ENCODE measurements at places on chromosomes 12 and 14.

DNA sequence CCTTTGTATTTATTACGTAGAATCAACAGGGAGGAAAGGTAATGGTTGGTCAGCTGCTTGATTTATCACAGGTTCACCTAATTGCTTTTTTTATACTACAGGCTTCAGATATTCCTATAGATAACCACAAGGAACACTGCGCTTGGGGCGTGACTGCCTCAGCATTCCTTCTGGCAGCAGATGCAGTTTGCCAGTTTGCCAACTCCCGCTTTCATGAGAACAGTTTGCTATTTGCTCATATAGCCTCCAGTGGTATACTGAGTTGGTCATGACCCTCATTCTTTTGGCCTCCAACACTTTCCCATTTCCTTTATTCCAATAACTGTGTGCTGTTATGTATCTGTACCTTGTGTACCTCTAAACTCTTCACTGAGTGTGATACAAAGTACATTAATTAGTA is 38.6 kb upstream of the ACSM4 start:
- no peaks in the 10 kb centered on the region for H3K27me3 ChIP-seq
- no peaks in the 10 kb centered on the region for H3K4me1 ChIP-seq
- no peak overlapping the region for H3K4me3 ChIP-seq
- no peak overlapping the region for H3K27ac ChIP-seq
- no peaks in the 10 kb centered on the region for H3K36me3 ChIP-seq
- no peak for DNase-seq

- H3K27ac ChIP-seq, result peak overlapping the region; percentile 80
- H3K36me3 ChIP-seq, result no peaks in the 10 kb centered on the region
- DNase-seq, result peak; percentile 72
- no peaks in the 10 kb centered on the region for H3K27me3 ChIP-seq
- peaks cover 26% of the 10 kb centered on the region for H3K4me1 ChIP-seq
Observed at GRCh38 chr14:105093431-105094192, 28.4 kb upstream of the GPR132 start.

- no peaks in the 10 kb centered on the region for H3K27me3 ChIP-seq
- H3K27ac ChIP-seq, result no peak overlapping the region
- H3K4me1 ChIP-seq, result no peaks in the 10 kb centered on the region
- no peak overlapping the region for H3K4me3 ChIP-seq
- H3K36me3 ChIP-seq, result no peaks in the 10 kb centered on the region
- DNase-seq, result no peak
Observed at GRCh38 chr12:30448038-30448437, 247.6 kb downstream of the IPO8 start.

- no peaks in the 10 kb centered on the region for H3K4me1 ChIP-seq
- H3K27ac ChIP-seq, result no peak overlapping the region
- no peak for DNase-seq
Observed at GRCh38 chr14:104136472-104137296, 1.7 kb upstream of the KIF26A start.

GRCh38 chr14:42869681-42870080 is 1263.0 kb downstream of the LRFN5 start:
- no peaks in the 10 kb centered on the region for H3K27me3 ChIP-seq
- H3K4me1 ChIP-seq, result no peaks in the 10 kb centered on the region
- H3K36me3 ChIP-seq, result no peaks in the 10 kb centered on the region
- H3K27ac ChIP-seq, result no peak overlapping the region
- H3K4me3 ChIP-seq, result no peak overlapping the region

DNA sequence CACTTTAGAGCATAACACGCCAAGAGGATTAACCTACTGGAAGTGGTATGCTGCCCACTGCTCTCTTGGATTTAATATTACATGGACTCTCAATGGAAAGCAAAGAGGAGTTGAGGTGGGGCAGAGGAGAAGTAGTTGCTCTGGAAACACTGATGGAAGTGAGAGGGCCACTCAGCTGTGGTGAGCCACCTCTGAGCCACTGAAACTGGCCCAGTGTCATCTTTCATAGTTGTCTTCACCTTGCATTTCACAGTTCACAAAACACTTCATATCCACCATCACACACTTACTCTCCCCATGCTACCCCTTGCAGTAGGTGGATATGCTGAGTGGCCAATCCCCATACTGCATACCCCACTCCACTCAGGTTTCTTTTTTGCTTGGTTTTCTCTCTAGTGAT is 12.2 kb upstream of the PCED1B start:
- H3K4me1 ChIP-seq, result no peaks in the 10 kb centered on the region
- H3K27ac ChIP-seq, result no peak overlapping the region
- no peaks in the 10 kb centered on the region for H3K36me3 ChIP-seq
- no peak for DNase-seq

DNA sequence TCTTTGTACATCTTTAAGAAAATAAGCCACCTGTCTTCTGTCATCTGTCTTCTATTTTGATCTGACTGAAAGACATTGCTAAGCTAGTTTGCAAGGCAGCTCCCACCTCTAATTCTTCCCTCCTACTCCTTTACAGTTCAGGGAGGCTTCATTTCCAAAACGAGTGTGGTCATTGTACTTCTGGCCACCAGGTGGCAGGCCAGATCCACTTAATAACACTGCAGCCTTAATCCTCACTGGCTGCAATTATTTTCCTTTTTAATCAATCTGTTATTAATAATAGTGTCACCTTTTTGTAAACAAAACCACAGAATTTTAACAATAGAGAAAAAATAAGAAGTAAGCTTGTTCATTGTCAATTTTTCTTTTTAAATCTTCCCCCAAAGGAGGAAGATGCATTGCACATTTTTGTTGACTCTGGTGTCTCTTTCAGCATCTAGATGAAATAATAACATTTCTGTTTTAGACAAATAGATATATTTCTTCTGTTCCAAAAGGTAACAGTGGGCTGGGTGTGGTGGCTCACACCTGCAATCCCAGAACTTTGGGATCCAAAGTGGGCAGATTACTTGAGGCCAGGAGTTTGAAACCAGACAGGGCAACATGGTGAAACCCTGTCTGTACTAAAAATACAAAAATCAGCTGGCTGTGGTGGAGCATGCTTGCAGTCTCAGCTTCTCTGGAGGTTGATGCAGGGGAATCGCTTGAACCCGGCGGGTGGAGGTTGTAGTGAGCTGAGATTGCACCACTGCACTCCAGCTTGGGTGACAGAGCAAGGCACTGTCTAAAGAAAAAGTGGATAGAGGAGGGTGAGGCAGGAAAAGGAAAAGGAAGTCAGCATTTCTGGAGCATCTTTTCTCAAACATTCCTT is 23.3 kb downstream of the GABARAPL1 start:
- H3K27me3 ChIP-seq, result no peaks in the 10 kb centered on the region
- no peak overlapping the region for H3K4me3 ChIP-seq
- peaks cover 7% of the 10 kb centered on the region for H3K36me3 ChIP-seq
- peak; percentile 44 for DNase-seq
- no peak overlapping the region for H3K27ac ChIP-seq
- peaks cover 1% of the 10 kb centered on the region for H3K4me1 ChIP-seq

GRCh38 chr14:65320661-65321308 is 91.7 kb upstream of the FUT8 start:
- H3K36me3 ChIP-seq, result no peaks in the 10 kb centered on the region
- no peak for DNase-seq
